ENCODE measurements at places on chromosomes 11 and 22.

GRCh38 chr11:71251761-71252268 is 562 bp downstream of the SHANK2 start:
- DNase-seq: no peak

- DNase-seq: no peak
Measured at GRCh38 chr11:65301491-65302329, 13.0 kb upstream of the CDC42EP2 start.

DNA sequence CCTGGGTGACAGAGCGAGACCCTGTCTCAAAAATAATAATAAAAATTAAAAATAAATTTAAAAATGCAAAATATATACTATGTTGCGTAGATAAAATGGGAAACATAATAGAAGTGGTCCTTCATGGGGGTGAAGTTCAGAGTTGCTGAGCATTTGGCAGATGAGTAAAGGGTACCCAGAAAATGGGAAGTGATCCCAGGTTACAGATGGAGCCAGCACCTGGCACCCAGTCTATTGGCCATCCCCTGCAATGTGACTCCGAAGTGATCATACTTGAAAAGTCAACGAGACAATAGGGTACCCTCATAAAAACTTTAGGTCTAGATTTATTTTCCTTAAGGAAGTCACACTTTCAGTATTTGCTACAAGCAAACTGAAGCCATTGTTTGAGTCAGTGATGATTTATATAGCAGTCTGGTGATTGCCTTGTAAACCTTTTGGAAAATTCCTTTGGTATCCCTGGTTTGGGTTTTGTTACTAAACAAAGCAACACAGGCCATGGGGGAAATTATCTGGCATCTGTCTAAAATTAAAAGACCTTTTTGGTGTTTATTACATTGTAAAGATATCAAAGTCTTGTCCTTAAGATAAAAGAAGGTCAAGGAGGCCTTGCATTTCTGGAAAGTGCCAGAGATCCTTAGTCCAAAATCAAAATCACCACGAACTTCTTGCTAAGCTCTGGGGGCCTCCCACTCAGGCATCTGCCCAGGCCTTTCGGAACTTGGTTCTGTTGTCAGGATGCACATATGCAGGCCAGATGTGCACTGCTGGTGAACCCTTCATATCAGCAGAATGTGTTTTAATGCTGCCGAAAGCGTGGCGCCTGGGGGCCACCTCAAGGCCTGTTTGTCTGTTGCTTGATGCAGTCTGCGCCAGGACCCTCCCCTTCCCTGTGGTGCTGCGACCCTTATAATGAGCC is 4.3 kb downstream of the SMARCB1 start:
- no peak for DNase-seq

- no peak for DNase-seq
Measured at GRCh38 chr22:39536711-39537110, 4.2 kb upstream of the RPS19BP1 start.

GRCh38 chr11:10323793-10324170 is 18.9 kb downstream of the ADM start:
- DNase-seq: no peak

- DNase-seq: peak; percentile 71
Measured at GRCh38 chr11:3006505-3007260, 14.6 kb upstream of the NAP1L4 start.

GRCh38 chr11:62340269-62340901 is 3.1 kb downstream of the ASRGL1 start:
- peak; percentile 80 for DNase-seq

DNA sequence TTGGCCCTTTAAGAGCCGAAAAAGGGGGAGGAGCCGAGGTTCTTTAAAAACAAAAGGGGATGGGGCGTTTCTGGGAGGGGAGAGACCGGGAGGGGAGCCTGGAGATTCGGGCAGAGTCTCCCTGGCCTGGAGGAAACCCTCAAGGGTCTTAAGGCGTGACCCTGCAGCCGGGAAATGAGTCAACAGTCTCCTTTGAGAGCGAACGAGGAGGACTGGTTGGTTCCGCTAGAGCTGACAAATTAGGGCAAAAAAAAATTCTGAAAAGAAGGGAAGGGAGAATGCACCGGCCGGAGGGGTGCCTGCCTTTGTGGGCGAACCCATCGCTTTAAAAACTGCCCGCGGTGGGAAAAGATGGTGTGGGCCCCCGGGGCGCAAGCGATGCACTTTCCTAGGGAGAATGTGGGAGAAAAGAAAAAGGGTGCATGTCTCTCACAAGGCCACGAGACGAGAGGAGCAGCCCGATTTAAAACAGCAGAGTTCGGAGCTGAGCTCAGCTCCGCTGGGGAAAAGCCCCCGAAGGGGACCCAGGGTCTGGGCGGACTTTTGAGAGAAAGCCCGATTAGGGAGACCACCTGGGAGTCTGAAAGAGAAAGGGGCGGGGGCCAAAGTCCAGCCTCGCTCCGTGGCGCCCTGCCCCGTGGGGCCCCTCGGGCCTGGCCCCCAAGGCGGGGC is 874 bp downstream of the ZFTA start:
- DNase-seq: peak; percentile 48

DNA sequence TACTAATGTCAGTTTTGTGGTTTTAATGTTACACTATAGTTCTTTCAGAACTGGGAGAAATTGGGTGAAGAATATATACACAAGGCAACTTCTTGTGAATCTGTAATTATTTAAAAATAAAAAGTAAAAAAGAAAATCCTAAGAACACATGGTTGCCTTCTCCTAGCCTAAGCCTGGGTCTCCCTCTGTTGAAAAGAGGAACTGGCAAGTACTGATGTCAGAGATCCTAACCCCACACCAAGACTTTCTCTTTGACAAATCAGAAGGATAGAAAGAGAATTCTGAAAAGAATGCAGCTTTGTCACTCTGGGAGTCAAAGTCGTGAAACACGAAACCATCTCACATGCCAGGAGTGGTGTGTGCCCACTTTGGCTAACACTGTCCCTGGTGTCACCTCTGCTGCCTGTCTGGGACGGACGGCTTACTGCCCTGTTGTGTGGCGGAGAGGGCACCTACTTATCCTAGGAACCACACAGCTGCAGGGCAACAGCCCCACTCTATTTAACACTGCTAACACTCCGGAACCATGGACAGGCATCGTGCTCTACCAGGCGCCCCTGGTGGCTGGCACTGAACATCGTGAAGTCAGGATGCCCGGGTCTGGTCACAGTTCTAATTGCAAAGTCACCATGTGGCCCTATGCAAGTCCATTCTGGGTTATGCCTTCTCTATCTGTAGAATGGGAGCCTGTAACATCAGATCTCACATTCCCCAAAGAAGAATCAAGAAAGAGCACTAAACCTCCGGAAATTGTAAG is 108.7 kb upstream of the CD82 start:
- DNase-seq: no peak

DNA sequence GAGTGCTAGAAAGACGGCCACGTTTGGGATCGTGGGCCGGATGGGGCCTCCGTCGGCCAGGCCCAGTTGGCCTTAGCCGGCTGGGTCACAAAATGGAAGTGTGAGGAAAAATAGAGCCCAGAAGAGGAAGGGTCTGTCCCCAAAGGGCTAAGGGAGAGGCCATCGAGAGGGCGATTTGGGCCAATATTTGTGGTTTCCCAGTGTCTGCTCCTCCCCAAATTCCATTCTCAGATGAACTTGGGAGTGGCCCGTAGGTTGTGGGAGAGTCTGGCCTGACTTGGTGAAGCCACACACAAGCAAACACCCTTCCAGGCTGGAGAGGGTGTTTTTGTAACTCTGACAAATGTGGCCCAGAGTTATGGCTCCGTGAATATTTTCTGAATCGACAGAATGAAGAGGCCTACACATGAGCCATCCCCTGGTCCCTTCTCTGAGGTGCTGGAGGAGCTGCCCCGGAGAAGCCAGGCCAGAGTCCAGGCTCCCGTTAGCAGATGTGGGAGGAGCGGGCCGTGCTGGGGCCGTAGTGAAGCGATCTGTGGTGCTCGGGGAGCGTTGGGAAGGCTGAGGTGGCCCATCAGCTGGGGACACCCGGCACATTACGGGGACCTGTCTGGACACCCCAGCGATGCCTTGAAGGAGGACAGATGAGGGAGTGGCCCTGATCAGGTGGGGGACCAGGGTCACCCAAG is 73.5 kb upstream of the PPARA start:
- DNase-seq: no peak

DNA sequence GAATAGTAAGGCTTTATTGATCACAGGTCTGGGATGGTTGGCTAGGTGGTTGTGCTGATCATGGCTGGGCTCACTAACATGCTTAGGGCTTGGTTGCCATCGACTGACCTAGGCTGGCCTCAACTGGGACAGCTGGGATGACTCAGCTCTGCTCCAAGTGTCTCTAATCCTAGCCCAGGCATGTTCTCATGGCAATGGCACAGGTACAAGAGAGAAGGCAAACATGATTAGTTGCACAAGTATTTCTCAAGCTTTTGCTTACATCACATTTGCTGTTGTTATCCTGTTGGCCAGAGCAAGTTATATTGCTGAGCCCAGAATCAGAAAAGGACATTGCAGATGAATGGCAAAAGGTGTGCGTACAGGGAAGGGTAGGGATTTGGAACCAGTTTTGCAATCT is 68.5 kb upstream of the SLC35C1 start:
- no peak for DNase-seq

DNA sequence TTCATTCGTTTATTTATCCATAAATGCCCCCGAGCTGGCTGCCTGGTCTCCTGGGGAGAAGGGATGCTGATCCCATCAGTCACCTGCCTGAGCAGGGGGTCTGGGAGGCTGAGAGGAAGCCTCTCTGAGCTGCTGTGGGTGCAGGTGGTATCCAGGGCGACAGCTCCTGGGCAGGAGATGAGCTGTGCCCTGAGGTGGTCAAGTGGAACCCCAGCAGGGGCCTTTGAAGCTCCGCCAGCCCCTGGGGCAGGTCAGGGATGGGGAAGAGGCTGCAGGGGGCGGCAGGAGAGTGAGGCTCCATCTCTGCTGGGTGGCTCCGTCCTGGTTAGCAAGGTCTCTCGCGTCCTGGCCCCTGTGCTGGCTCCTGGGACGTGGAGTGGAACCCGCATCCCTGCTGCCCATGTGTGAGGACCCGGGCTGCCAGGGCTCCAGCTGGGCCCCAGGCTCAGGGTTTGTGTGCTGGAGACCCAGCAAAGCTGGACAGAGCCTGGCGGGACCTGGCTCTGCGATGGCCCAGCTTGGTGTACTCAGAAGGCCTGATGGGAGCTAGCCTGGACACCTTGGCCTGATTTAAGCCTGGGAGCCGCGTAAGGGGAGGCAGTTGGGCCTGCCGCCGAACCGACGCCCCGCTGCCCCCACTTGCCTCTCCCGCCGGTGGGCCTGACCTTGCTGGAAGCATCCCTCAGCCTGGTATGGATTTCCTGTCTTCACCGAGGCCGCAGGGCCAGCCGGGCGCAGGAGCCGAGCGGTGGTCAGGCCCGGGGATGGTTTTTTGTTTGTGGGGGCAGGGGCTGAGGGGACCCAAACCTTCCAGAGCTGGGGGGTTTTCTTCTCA is 44.5 kb downstream of the RTN4R start:
- DNase-seq: no peak

- peak; percentile 77 for DNase-seq
Measured at GRCh38 chr11:72333661-72334060, 89.7 kb upstream of the PHOX2A start.

GRCh38 chr22:17802822-17803221 is 28.6 kb upstream of the BID start:
- no peak for DNase-seq

DNA sequence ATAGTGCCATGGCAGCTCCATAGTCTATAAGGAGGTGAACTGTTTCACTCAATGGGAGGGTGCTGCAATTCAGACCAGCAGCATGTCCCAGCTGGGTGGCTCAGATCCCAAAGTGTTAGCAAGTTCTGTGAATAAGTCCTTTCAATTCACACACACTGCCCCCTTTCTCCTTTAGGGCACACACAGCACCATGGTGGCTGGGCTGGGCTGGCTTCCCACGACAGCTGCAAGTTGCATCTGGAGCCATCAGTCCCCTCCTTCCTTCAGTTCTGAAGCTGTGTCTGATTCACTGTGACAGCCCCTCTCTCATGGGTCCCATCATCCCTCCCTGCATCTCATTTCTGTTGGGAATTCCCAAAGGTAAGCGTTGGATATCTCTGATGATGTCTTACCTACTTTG is 324.1 kb upstream of the NCAM1 start:
- DNase-seq: no peak

DNA sequence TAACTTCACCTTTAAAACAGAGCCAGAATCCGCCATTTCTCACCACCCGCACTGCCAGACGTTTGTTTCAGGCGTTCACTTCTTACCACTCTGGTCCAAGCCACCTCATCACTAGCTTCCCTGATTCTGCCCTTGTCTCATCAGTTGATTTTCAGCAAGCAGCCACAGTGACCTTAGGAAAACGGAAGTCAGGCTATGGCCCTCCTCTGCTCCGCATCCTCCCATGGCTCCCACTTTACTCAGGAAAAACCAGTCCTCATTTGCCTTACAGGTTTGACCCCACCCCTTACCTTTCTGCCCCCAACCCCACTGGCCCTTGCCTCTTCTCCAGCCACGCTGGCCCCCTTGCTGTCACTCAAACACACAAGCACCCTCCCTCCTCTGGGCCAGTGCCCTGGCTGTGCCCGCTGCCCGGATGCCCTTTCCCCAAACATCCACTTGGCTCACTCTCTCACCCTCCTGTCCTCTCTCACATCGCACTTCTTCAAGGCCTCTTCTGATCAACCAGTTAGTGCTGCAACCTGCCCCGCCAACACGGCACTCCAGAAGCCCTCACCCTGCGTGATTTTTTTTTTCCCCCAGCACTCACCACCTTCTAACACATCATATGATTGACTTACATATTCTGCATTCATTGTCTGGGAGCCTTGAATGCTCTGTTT is 18.9 kb downstream of the TPST2 start:
- DNase-seq: no peak

DNA sequence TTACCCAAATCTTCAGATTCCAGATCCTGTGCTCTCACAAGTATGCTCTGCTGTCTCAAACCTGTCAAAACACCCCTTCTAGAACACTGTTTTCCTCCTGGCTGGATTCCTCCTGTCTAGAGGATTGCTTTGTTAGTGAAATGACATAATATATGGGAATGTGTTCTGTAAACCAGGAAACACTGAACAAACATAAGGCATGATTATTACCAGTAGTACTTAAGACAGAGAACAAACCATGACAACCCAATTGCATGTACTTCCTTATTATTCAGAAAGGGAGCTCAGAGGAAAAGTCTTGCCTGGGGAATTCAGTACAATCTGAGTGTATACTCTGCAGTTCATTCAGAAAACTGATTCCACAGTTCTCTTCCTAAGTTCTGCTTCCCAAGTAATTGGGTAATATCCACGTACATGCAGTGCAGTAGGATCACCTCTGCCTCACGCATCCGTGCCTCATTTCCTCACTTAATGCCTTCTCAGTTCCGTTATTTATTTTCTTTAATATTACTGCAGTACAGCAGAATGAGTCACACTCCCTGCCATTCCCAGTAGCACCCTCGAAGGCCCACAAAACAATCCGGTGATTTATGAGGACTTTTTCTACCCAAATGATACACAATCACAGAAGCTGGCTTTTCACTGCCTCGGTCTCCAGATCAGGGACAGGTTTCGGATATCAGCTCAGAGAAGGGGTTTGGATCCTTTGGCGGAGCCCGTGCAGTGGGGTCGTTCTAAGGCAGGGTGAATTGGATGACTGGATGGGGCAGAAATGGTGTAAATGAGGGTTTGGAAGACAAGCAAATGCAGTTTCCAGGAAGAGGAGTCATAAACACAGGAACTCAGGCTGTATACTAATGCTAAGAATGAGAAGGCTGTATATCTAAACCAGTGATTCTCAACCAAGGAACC is 896.9 kb downstream of the KCNA4 start:
- DNase-seq: no peak

GRCh38 chr11:12746593-12747097 is 72.4 kb downstream of the TEAD1 start:
- no peak for DNase-seq

GRCh38 chr22:44422746-44423380 is 75.2 kb downstream of the RTL6 start:
- no peak for DNase-seq

- DNase-seq: no peak
Measured at GRCh38 chr22:26552466-26552865, 37.5 kb downstream of the TPST2 start.

GRCh38 chr22:49929211-49929979 is 11.0 kb downstream of the CRELD2 start:
- DNase-seq: peak; percentile 74
